ENCODE measurements at places on chromosomes 3 and 15. TPM values are rescaled to one million over a fixed set of nuclear protein-coding genes. Genes with fewer than 3 reads are reported as not detected.

DNA sequence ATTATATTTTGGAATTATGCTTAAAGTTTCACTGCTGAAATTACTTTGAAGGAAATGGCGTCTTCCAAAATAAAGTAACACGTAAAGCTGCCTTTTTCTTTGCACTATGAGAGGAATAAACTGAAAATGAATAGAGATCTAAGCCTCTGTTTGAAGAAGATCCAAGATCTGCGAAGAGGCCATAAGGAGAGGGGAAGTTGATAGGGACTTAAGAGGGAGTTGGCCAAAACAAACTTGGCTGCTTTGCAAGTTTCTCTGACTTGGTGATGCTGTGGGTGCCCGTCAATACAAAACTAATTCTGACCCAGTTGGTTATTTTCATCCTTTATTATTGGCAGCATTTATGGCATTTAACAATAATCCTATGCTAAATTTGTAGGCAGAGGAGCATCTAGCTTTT is 190.2 kb upstream of the GBE1 start:
- H3K27me3 ChIP-seq: no peaks in the 10 kb centered on the region
- no peak overlapping the region for H3K27ac ChIP-seq
- DNase-seq: no peak
- no peaks in the 10 kb centered on the region for H3K4me1 ChIP-seq

DNA sequence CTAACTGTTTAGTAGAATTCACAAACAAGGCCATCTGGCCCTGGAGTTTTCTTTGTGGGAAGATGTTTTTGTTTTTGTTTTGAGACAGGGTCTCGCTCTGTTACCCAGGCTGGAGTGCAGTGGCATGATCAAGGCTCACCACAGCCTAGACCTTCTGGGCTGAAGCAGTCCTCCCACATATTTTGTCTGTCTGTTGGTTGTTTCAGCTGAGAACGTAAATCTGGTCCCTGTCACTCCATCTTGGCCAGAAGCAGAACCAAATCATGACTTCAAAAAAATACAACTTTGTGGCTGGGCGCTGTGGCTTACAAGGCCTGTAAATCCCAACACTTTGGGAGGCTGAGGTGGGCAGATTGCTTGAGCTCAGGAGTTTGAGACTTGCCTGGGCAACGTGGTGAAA is 27.1 kb downstream of the MRAS start:
- H3K27me3 ChIP-seq: no peaks in the 10 kb centered on the region
- peak overlapping the region; percentile 10 for H3K4me3 ChIP-seq
- peak overlapping the region; percentile 92 for H3K27ac ChIP-seq
- H3K36me3 ChIP-seq: peaks cover 37% of the 10 kb centered on the region
- H3K4me1 ChIP-seq: peaks cover 97% of the 10 kb centered on the region

DNA sequence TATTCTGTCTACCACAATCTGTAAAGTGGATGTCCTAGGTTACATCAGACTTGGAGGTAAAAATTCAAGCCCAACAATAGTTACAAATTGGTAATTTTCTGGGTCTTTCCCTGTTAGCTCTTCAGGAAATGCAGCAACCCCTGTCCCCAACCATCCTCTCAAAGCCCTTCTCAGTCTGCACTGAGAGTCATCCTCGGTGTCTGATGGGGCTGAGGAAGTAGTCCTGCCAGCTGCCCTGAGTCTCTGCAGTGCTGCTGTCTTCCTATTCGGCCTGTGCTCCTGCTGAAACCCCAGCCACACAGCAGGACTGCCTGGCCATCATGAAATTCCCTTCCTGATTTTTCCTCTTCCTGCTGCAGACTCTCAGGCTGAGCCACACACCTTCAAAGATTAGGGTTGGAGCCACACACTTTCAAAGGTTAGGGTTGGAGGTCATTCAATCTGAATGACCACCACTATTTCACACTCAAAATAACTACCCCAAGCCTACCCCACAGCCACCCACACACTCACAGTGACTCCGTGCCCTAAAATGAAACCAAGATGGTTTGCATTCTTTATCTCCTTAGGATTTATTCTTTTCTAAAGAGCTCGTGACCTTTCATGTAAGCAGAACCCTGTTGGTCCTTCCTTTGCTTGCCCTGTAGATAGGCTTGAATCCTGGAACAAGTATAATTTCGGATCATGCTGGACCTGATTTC is 17.6 kb downstream of the TRIM42 start:
- no peak overlapping the region for H3K27ac ChIP-seq
- H3K4me3 ChIP-seq: no peak overlapping the region
- no peak for DNase-seq

Gene ZNF502
- 3.4 TPM for total RNA-seq

GRCh38 chr3:35223632-35224394 is 415.5 kb upstream of the ARPP21 start:
- H3K27ac ChIP-seq: no peak overlapping the region
- no peak for DNase-seq
- no peak overlapping the region for H3K4me3 ChIP-seq
- no peaks in the 10 kb centered on the region for H3K36me3 ChIP-seq

GRCh38 chr3:177602601-177603147 is 405.4 kb upstream of the TBL1XR1 start:
- no peaks in the 10 kb centered on the region for H3K27me3 ChIP-seq
- H3K4me3 ChIP-seq: no peak overlapping the region
- H3K36me3 ChIP-seq: no peaks in the 10 kb centered on the region
- peaks cover 35% of the 10 kb centered on the region for H3K4me1 ChIP-seq

- DNase-seq: no peak
- no peaks in the 10 kb centered on the region for H3K27me3 ChIP-seq
- no peaks in the 10 kb centered on the region for H3K36me3 ChIP-seq
- H3K4me3 ChIP-seq: no peak overlapping the region
- no peaks in the 10 kb centered on the region for H3K4me1 ChIP-seq
Measured at GRCh38 chr3:15458212-15458780, 30.9 kb downstream of the EAF1 start.

- peak overlapping the region; percentile 72 for H3K27ac ChIP-seq
- H3K4me1 ChIP-seq: peaks cover 37% of the 10 kb centered on the region
- no peak overlapping the region for H3K4me3 ChIP-seq
- no peaks in the 10 kb centered on the region for H3K36me3 ChIP-seq
- DNase-seq: peak; percentile 50
Measured at GRCh38 chr15:51759557-51760070, 8.2 kb downstream of the TMOD2 start.

DNA sequence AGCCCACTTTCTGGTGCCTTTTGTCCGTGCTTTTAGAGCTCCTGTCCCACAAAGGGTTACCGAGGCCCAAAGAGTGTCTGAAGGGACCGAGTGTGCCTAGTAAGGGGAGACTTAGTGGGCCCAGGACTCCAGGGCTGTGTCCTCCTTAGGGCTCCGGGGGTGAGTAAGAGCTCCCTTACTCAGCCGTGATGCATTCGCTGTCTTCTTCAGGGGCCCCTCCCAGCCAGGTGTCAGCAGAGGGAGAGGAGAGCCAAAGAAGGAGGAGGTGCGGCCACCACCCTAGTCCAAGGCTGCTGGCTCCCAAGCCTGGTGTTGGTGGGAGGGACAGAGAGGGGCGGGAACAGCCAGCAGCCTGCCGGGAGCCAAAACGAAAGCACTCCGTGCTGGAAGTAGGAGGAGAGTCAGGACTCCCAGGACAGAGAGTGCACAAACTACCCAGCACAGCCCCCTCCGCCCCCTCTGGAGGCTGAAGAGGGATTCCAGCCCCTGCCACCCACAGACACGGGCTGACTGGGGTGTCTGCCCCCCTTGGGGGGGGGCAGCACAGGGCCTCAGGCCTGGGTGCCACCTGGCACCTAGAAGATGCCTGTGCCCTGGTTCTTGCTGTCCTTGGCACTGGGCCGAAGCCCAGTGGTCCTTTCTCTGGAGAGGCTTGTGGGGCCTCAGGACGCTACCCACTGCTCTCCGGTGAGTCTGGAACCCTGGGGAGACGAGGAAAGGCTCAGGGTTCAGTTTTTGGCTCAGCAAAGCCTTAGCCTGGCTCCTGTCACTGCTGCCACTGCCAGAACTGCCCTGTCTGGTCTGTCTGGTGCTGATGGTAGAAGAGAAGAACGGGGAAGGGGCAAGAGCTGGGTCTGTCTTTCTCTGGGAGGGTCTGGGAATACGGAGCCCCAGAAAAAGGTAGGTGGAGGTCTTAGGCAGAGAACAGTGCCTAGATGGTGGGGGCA is at the start of gene IL17RC:
IL17RC (plus strand) TSS at position 365 of the 947 bp plus-strand sequence; CDS start at position 583, 218 bp downstream.
- DNase-seq: peak; percentile 87
- H3K27me3 ChIP-seq: no peaks in the 10 kb centered on the region
- peak within 1 kb of the TSS; percentile 96 for H3K27ac ChIP-seq
- peaks cover 47% of the 10 kb centered on the region for H3K4me1 ChIP-seq
- peak within 1 kb of the TSS; percentile 74 for H3K4me3 ChIP-seq

Gene CCDC9B
- total RNA-seq: 155 TPM

Gene C2CD4A
- total RNA-seq: not detected

- no peaks in the 10 kb centered on the region for H3K27me3 ChIP-seq
- no peaks in the 10 kb centered on the region for H3K36me3 ChIP-seq
- no peak overlapping the region for H3K4me3 ChIP-seq
- no peak for DNase-seq
Measured at GRCh38 chr3:22835041-22835440, 368.1 kb upstream of the UBE2E2 start.

Gene CSPG5
- total RNA-seq: 0.22 TPM

GRCh38 chr3:53137835-53138446 is 7.7 kb upstream of the RFT1 start:
- H3K4me1 ChIP-seq: peaks cover 21% of the 10 kb centered on the region
- H3K27ac ChIP-seq: no peak overlapping the region
- H3K27me3 ChIP-seq: no peaks in the 10 kb centered on the region
- no peak for DNase-seq
- H3K36me3 ChIP-seq: no peaks in the 10 kb centered on the region

Gene SCAMP2
- 40.7 TPM for total RNA-seq

- peaks cover 5% of the 10 kb centered on the region for H3K36me3 ChIP-seq
- DNase-seq: no peak
- peaks cover 8% of the 10 kb centered on the region for H3K4me1 ChIP-seq
- no peaks in the 10 kb centered on the region for H3K27me3 ChIP-seq
- no peak overlapping the region for H3K4me3 ChIP-seq
Measured at GRCh38 chr15:83899670-83900069, 245.7 kb downstream of the ADAMTSL3 start.

Gene KNG1
- 0.14 TPM for total RNA-seq

GRCh38 chr15:56754772-56755370 is 21.6 kb upstream of the ZNF280D start:
- no peak for DNase-seq
- no peaks in the 10 kb centered on the region for H3K27me3 ChIP-seq
- H3K36me3 ChIP-seq: no peaks in the 10 kb centered on the region
- H3K4me1 ChIP-seq: peaks cover 10% of the 10 kb centered on the region

GRCh38 chr15:67135494-67135893 is 70.1 kb downstream of the SMAD3 start:
- no peaks in the 10 kb centered on the region for H3K27me3 ChIP-seq
- H3K27ac ChIP-seq: peak overlapping the region; percentile 79
- H3K36me3 ChIP-seq: no peaks in the 10 kb centered on the region
- DNase-seq: no peak
- no peak overlapping the region for H3K4me3 ChIP-seq
- peaks cover 93% of the 10 kb centered on the region for H3K4me1 ChIP-seq

Gene TEX9
- 0.77 TPM for total RNA-seq

DNA sequence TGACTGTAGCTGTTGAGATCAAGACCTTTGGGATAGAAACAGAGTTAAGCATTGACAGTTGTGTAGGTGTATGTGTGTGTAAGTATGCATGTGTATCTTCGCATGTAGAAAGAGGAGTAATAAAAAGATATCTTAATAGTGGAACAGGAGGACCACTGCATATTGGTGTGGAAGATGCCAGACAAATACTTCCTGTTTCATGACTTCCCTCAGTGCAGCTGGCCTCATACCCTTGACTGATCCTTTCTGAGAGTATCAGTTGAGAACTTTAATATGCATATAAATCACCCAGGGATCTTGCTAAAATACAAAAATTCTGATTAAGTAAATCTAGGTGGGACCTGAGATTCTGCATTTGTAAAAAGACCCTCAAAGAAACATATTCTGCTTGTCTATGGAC is 8.5 kb upstream of the ZBED2 start:
- H3K4me1 ChIP-seq: no peaks in the 10 kb centered on the region
- no peak for DNase-seq
- peaks cover 32% of the 10 kb centered on the region for H3K27me3 ChIP-seq
- no peak overlapping the region for H3K4me3 ChIP-seq
- H3K36me3 ChIP-seq: no peaks in the 10 kb centered on the region

- H3K4me3 ChIP-seq: no peak overlapping the region
- H3K27me3 ChIP-seq: no peaks in the 10 kb centered on the region
- H3K36me3 ChIP-seq: no peaks in the 10 kb centered on the region
Measured at GRCh38 chr3:152524198-152525140, 255.7 kb downstream of the MBNL1 start.

DNA sequence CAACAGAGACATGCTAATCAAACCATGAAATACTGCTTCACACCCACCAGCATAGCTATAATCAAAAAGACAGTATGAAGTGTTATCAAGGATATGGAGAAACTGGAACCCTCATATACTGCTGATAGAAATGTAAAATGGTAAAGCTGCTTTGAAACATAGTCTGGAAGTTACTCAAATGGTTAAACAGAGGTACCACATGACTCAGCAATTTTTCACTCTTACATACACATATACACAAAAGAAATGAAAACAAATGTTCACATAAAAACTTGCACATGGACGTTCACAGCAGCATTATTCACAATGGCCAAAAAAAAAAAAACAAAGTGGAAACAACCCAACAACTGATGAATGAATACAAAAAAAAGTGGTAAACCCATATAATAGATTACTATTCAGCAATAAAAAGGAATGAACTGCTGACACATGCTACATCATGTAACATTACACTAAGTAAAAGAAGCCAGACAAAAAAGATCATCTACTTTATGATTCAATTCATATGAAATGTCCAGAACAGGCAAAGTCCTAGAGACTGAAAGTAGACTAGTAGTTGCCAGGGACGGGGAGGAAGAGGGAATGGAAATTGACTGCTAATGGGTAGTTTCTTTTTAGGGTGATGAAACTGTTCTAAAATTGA is 23.2 kb downstream of the ZNF148 start:
- H3K27me3 ChIP-seq: no peaks in the 10 kb centered on the region
- peaks cover 92% of the 10 kb centered on the region for H3K4me1 ChIP-seq
- H3K36me3 ChIP-seq: no peaks in the 10 kb centered on the region

Gene UBXN7
- 31.2 TPM for total RNA-seq

Gene ALDH1A3
- total RNA-seq: 2.9 TPM

DNA sequence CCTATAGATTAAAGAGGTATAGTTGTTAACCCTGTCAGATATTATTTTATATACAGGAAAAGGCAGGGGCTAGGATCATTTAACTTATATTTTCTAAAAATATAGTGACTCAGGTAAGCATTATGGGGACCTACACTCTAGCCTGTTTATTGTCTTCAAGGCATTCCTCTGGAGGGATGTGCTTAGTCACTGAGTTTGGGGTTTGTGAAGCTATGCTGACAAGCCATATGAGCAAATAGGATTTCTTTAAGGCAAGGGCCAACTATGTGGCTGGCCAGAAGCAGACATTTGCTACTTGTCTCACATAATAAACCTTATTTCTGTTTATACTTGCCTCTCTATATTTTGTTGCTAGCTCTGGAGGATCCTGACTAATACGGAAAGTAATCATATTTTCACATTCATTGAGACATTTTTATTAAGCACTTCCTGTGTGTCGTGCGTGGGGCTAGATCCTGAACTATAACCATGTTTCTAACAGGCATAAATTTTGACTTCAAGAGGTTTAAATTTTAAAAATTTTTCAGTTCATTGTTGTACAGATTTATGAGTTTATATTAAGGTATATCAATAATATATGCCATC is 153.4 kb downstream of the OTOL1 start:
- H3K27me3 ChIP-seq: no peaks in the 10 kb centered on the region
- no peaks in the 10 kb centered on the region for H3K4me1 ChIP-seq
- DNase-seq: no peak
- H3K27ac ChIP-seq: no peak overlapping the region
- H3K4me3 ChIP-seq: no peak overlapping the region
- H3K36me3 ChIP-seq: no peaks in the 10 kb centered on the region
